NCI-H446 (cell line): ENCODE measurements at places on chromosomes 4 and X.

DNA sequence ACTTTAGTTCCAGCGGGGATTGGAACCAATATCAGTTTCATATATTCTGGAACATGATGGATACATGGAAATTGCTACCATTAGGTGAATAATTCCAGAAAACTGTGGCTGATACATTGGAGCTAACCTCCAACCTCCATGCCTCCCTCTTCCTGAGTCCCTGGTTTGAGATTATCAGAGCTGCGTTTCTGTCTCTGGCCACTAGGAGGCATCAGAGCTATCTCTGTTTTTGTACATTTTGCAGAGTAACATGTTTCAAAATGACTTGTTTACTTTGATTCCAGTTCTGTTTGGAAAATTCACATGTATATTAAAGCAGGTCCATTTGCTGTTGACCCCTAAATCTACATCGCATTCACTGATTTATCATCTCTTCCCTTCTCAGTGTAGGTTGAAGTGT, 2.4 kb upstream of the RAB40AL start:
- peak; percentile 1 for DNase-seq

GRCh38 chr4:5889002-5889696, 3.7 kb downstream of the CRMP1 start:
- no peak for DNase-seq

- no peak for DNase-seq
Observed at GRCh38 chr4:150253416-150253815, 175.2 kb downstream of the DCLK2 start.

- no peak for DNase-seq
Observed at GRCh38 chr4:102901804-102902203, 33.0 kb downstream of the CISD2 start.

DNA sequence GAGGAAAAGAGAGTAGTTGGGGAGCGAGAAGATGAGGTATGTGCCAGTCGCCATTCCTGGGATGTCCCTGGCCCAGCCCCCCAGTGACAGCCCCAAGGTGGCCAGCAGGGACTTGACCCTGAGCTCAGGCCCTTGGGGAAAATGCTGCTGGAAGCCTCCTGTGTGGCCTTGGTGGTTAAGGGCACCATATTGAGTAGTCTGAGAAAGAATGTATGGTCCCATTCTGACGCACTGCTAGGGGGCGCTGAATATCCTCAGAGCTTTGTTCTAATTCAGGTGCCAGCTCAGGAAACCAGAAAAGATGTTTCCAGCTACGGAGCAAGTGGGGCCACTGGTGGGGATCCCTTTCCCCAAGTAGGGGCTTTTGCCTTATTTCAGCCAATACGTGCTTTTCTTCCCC, 14.0 kb upstream of the UBA6 start:
- DNase-seq = no peak

- no peak for DNase-seq
Observed at GRCh38 chr4:14918336-14918735, 83.9 kb upstream of the CPEB2 start.

- DNase-seq = no peak
Observed at GRCh38 chr4:39745920-39746319, 48.0 kb downstream of the UBE2K start.

- peak; percentile 16 for DNase-seq
Observed at GRCh38 chr4:139243448-139244365, 36.3 kb downstream of the MGARP start.

DNA sequence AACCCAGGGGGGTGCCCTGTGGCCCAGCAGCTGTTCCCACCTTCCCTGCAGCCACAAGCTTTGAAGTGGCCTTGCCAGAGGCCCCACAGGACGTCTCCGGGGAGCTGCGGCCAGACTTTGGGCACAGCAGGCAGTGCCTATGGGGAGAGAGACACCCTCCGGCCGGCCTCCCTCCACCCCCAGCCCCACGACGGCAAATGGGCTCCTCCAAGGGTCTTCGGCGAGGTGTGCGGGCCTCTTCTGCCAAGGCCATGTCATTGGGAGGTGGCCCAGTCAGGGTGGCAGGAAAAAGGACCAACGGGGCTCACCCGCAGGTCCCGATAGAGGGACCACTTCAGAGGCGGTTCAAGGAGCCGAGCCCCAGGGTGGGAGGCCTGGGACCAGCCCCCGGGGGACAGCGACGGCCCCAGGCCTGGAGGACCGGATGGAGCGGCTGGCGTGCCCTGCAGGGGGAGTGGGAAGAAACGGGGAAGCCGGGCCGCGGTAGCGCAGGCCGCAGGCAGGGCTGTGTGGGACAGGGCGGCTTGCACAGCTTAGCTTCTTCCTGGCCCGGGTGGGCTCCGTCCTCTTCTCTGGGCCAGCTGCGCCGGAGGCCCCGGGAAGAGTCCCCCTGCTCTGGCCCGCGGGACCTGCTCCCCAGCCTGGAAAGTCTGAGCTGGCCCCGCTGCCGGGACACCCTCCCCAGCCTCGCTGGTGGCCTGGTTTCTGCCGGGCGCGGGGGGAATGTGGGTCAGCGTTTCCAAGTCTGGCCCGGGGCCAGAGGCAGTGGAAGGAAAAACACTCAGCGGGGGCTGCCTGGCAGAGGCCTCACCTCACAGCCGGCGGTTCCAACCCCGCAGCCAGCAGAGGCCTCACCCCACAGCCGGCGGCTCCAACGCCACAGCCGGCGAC, 21.9 kb upstream of the SPON2 start:
- DNase-seq = no peak

- DNase-seq = no peak
Observed at GRCh38 chr4:94909645-94910044, 151.9 kb downstream of the BMPR1B start.

DNA sequence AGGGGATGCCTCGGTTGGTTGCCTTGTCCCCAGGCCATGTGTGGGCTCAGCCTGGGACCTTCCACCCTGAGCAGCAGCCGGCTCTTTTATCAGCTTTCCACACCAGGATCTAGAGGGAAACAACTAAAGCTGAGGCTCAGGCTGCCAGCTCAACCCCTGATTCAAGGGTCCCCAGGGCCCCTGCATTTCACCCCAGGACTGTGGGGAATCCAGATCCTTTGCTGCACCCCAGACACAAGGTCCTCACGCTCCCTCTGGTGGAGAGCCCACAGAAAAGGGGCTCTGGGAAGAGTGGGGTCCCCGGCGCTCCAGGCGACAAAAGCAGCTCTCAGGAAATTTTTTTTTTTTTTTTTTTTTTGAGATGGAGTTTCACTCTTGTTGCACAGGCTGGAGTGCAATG, 64.3 kb downstream of the ZFYVE28 start:
- no peak for DNase-seq

- DNase-seq = no peak
Observed at GRCh38 chrX:123814343-123814742, 45.5 kb upstream of the XIAP start.

- no peak for DNase-seq
Observed at GRCh38 chr4:143054971-143055370, 129.7 kb upstream of the USP38 start.

- no peak for DNase-seq
Observed at GRCh38 chr4:37780444-37781130, 45.9 kb upstream of the PGM2 start.

DNA sequence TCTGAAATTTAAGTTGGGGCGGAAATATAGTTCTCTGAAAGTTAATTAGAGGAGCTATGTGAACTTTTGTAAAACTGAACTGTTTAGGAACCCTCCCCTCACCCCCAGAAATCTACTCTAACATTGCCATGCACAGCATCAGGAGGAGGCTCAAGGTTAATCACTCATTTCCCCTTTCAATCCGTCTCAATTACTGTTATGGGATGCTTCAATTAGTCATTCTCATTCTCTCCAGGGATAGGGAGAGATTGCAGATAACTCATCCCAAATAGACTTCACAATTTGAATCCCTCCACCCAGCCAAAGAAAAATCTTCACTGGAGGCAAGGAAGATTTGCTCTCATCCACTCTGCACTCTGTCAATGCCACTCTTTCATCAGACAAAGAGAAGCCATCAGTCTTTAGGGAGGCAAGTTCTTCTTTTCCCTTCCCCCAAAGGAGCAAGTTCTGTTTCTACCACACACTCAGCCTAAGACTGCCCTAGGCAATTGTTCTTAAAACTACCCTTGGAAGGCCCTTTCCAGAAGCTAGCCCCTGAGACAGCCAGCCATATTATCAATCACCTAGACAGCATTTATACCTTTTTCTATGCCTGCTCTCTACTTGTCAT, 140.4 kb downstream of the SLC10A7 start:
- DNase-seq = no peak

DNA sequence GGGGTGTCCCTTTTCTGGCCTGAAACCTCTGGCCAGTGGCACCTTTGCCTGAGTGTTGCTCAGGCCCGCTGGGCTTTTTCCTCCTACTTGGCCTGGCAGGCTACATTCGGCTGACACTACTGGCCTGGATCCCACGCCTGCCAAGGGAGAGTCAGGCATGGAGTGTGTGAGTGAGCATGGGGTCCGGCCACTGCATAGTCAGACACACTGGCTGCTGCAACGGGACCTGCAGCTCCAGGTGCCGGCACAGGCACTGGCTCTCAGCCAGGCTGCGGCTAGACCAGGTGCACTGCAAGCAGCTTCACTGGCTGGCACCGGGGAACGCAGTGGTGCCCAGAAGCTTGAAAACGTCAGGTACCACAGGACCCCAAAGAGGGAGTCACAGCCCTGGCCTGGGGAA, 434.9 kb downstream of the ARHGAP24 start:
- DNase-seq = no peak

- peak; percentile 39 for DNase-seq
Observed at GRCh38 chr4:93228021-93228420, 600.5 kb upstream of the ATOH1 start.

DNA sequence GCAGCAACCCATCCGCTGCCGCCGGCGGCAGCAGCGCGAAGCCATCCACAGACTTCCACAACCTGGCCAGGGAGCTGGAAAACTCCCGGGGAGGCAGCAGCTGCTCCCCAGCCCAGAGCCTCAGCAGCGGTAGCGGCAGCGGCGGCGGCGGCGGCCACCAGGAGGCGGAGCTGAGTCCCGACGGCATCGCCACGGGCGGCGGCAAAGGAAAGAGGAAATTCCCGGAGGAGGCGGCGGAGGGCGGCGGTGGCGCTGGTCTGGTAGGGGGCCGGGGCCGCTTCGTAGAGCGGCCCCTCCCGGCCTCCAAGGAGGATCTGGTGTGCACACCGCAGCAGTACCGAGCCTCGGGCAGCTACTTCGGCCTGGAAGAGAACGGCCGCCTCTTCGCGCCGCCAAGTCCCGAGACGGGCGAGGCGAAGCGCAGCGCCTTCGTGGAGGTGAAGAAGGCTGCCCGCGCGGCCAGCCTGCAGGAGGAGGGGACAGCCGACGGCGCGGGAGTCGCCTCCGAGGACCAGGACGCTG, 4.9 kb downstream of the PRDM8 start:
- DNase-seq = no peak

- no peak for DNase-seq
Observed at GRCh38 chrX:132532913-132533312, 44.1 kb upstream of the MBNL3 start.

- no peak for DNase-seq
Observed at GRCh38 chr4:10022346-10023049, 1.2 kb upstream of the SLC2A9 start.

GRCh38 chr4:70915874-70916559, 13.8 kb downstream of the MOB1B start:
- DNase-seq = no peak

GRCh38 chr4:139278912-139279759, 889 bp downstream of the MGARP start:
- no peak for DNase-seq

DNA sequence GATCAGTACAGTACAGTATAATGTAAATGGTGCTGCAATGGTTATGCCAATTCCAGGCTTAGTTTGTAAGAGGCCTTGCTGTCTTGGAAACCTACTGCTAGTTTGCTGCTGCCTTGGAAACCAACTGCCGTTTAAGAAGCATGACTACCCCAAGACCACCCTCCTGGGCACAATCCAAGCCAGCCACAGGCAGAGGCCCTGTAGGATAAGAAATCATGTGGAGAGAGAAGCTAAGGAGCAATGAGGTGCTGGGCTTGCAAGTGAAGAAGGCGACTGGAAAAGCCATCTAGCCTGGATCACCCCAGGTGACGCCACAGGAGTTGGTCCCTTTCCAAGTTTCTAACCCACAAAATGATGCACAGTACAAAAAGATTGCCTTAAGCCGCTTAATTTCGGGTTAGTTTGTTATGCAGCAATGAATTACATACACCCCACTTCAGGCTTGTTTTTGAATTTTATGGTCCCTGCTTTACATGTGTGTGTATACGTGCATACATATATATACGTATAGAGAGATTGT, 16.9 kb downstream of the ZFP42 start:
- DNase-seq = no peak

GRCh38 chr4:11427121-11427996, 1.3 kb downstream of the HS3ST1 start:
- DNase-seq = no peak

DNA sequence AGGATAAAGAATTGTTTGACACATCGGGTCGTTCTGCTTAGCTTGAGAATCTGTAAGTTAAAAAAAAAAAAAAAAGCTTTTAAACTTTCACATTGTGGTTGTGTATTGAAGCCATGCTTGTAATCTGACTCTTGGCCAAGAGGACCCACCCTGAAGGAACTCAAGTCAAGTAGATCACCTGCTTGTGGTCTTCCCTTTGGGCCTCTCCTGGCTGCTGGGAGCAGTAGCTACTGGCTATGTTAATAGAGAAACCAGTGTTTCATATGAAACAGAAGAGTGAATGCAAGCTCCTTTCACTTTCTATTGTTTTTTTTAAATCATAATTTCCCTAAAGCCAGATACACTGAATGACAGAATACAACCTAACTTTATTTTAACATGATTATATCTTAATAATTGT, 402.4 kb upstream of the NDST4 start:
- DNase-seq = no peak

DNA sequence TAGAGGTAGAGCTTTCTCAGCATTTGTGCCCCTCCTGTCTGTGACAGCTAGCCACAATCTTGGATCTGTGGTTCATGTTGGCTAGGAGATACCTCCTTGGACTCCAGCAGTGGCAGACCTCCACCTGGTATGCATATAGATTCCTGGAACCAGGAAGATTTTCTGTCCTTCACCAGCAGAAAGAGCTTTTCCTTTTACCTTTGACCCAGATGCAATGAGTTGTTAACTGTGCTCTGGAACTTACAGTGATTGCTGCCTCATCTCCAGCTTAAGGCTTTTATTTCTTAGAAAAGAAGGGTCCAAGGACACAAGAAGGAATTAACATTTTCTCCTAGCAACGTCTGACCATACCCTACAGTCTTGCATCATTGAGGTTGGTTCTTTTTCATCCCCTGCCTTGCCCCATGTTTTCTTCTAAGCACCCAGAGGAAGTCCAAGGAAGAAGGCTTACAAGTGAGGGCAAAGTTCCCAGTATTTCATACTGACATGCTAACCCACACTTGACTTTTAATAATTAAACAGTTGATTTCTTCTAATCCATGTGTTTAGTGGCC, 217.1 kb upstream of the ARHGAP24 start:
- no peak for DNase-seq

- DNase-seq = peak; percentile 48
Observed at GRCh38 chr4:96827086-96827485, 987.2 kb downstream of the PDHA2 start.

- no peak for DNase-seq
Observed at GRCh38 chrX:23732704-23733103, 10.4 kb downstream of the ACOT9 start.

- DNase-seq = no peak
Observed at GRCh38 chrX:506341-506740, 119.6 kb upstream of the PPP2R3B start.
